Cortex of kidney (tissue), 1 donor: ENCODE measurements at places on chromosomes 7 and 10.

- DNase-seq: no peak
Measured at GRCh38 chr10:15251791-15252380, 83.4 kb upstream of the NMT2 start.

- DNase-seq: no peak
Measured at GRCh38 chr10:132765435-132765834, 20.5 kb downstream of the NKX6-2 start.

DNA sequence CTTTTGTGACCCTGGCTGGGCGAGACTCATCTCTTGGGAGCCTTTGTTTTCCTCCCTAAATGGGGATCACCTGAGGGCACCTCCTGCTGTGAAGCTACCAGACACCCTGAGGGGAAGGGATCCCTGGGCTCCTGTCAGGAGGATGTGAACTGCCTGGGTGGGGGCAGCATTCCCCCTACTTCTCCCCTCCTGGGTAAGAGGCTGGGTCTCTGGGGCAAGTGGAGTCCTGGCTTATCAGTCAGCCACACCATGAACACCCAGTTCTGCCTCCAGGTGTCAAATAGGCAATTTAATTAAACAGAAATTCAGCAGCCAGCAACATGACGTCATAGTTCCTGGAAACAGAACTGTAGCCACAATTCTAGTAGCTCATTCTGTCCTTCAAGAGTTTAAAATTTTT, 97.7 kb upstream of the RET start:
- DNase-seq: no peak

GRCh38 chr10:43108951-43109350, 29.3 kb upstream of the CSGALNACT2 start:
- no peak for DNase-seq

DNA sequence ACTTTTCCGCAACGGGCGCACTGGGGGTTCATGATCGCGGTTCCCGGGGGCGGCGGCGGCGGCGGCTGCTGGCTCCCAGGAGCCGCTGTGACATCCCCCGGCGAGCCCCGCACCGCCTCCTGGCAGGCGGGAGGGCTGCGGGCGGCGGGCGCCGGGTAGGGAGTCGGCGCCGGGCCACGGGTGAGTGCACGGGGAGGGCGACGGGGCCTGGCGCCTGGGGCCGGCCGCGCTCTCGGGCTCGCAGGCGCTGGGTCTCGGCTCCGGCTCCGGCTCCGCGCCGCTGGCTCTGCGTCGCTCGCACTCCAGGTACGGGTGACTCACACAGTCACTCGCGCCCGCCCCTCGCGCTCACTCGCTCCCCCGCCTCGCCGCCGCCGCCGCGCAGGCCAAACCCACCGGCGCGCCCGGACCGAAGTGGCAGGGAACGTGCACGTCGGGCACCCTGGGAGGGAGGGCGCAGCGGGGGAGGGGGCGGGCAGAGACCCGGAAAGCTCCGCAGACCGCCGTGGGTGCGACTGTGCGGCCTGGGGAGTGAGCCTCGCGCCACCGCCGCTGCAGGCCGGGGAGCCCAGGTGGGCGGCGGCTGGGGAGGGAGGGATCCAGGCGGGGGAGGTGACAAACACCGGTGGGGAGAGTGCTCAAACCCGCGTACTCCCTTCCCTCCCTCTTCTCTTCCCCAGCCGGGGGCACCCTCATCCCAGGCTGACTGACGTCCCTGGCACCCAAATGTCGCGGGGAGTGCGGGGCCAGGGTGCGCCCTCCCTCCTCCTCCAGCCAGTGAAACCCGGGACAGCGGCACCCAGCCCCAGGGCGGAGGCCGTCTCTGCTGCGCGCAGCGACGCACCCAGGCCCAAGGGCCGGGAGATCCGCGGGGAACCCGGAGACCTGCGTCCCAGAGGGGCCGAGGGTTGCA, 276.9 kb upstream of the NEBL start:
- peak; percentile 16 for DNase-seq
